ENCODE measurements at places on chromosomes 12 and 14. TPM values are rescaled to one million over a fixed set of nuclear protein-coding genes. Genes with fewer than 3 reads are reported as not detected.

DNA sequence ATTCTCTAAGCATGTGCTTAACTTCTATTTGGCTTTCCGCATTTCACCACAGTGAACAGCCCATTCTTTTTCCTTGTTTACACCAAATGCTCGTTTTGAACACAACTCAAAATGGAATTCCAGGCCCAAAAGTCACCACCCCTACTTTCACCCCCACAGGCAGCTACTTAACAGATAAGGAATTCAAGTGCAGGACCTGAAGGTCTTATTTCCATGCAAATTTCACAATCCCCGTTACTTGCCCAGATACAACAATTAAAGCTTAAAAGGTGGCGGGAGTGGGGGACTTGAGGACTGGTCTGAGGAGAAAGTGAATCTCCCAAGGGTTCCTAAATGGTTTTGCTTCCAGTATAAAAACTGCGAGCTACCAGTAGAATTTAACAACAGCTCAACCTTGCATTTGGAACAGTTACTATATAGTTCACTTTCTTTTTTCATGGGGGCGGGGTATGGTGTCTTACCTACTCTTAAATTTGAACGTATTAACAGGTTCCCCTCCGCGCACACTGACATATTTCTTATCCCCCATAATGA, 3.7 kb downstream of the USP44 start:
- no peaks in the 10 kb centered on the region for H3K4me1 ChIP-seq
- H3K36me3 ChIP-seq = peaks cover 32% of the 10 kb centered on the region
- peak overlapping the region; percentile 70 for H3K27ac ChIP-seq
- DNase-seq = peak; percentile 43
- peak overlapping the region; percentile 96 for H3K4me3 ChIP-seq

DNA sequence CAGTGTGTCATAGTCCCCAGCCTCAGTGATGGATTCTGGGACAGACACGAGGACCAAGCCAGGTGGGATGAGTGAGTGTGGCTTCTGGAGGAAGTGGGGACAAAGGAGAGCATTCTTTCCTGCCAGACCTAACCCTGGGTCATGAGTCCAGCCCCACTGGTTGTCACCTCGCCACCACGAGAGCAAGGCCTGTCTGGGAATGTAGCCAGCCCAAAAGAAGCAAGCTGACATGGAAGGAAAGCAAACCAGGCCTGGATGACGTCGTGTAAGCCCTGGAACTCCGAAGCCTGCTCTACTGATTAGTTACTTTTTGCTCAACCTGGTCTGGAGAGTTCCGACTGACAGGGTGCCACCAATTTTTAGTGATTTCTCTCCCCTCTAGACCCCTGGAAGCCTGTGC, 105.9 kb downstream of the SINHCAF start:
- no peak for DNase-seq
- H3K4me1 ChIP-seq = no peaks in the 10 kb centered on the region
- H3K27me3 ChIP-seq = no peaks in the 10 kb centered on the region
- no peaks in the 10 kb centered on the region for H3K36me3 ChIP-seq

DNA sequence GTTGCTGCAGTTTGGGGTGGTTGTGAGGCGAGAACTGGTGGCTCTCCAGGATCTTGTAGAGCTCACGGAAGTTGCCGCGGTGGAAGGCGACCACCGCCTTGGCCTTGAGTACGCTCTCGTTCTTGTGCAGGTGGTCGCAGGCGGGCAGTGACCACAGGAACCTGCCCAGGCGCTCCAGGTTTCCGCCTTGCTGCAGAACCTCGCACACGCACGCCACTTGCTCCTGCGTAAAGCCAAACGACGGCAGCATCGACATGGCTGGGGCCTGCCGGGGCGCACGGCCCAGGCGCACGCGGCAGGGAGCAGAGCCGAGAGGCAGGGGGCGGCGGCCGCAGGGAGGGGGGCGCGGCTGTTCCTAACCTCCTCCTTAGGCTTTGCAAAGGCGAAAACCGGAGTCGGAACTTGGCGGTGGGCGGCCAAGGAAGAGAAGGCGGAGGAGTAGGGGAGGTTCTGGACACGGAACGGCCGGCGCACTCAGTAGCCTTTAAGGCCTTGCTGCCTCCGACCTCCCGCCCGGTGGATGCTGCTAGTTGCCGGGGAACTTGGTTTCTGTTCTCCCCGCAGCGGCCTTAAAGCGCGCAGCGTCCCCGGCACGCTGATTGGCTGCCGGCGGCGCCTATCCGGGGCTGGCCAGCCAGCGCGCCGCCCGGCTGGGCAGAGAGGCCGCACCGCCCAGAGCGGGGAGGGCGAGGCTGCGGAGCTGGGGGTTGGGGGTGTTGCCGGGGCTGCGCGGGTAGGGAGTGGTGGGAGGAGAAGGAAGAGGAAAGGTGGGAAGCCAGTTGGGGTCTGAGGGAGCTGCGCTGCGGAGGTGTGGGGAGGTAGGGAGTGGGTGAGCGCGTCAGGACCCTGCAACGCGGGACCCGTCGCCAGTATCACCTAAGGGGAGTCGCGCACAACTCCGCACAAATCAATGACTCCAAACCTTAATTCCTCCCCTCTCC, at the start of gene SIX1:
TSS of gene SIX1 (minus strand) at position 544 of the 941 bp plus-strand sequence. CDS start at position 256, 288 bp downstream.
- peak; percentile 95 for DNase-seq
- H3K36me3 ChIP-seq = no peaks in the 10 kb centered on the region
- H3K27ac ChIP-seq = no peak within 1 kb of the TSS
- peaks cover 75% of the 10 kb centered on the region for H3K27me3 ChIP-seq
- H3K4me1 ChIP-seq = no peaks in the 10 kb centered on the region

- DNase-seq = no peak
- H3K27ac ChIP-seq = no peak overlapping the region
Observed at GRCh38 chr12:24820872-24821271, 128.0 kb downstream of the BCAT1 start.

GRCh38 chr12:131386781-131387180, 324.1 kb upstream of the SFSWAP start:
- no peaks in the 10 kb centered on the region for H3K4me1 ChIP-seq
- no peak for DNase-seq
- no peaks in the 10 kb centered on the region for H3K36me3 ChIP-seq
- no peak overlapping the region for H3K27ac ChIP-seq

DNA sequence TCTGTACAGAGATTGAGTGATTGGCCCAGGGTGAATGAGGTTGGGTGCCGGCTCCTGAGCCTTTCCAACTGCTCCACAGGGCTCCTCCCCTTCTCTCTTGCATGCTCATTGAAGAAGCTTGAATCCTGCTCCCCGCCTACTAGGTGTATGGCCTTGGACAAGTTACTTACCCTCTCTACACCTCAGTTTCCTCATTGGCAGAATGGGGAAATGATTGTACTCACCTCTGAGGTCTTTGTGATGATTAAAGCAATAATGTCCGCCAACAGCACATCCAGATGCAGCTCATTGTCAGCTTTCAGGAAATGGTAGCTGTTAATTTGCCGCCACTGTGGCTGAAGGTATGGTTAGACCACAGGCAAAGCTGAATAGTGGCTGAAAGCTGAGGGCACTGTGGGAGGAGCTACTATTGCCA, 174.1 kb downstream of the CRADD start:
- no peak overlapping the region for H3K27ac ChIP-seq
- no peaks in the 10 kb centered on the region for H3K27me3 ChIP-seq
- no peak overlapping the region for H3K4me3 ChIP-seq
- H3K36me3 ChIP-seq = no peaks in the 10 kb centered on the region
- DNase-seq = no peak
- 0 out of 2 replicates have a peak, but pooled peaks cover 2% of the 10 kb centered on the region for H3K4me1 ChIP-seq

DNA sequence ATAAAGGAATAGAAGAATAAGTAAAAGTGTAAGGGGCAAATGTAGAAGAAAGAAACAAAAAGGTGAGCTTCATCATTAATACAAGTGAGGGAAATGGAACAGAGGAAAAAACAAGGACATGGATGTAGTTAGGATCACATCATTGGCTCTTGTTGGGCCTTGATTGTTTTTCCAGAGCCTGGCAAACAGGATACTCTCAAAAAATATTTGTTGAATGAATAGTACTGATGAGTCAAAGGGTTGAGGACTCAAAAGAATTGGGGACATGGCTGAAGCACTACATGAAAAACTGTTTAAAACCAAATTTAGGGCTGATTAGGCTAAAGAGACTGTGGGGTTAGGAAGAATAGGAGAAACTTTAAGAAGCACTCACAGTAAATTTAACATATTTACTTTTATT, 11.4 kb upstream of the SRP54 start:
- no peak overlapping the region for H3K27ac ChIP-seq
- no peaks in the 10 kb centered on the region for H3K36me3 ChIP-seq
- H3K4me1 ChIP-seq = no peaks in the 10 kb centered on the region
- DNase-seq = no peak

- no peaks in the 10 kb centered on the region for H3K36me3 ChIP-seq
- no peak overlapping the region for H3K4me3 ChIP-seq
- H3K27me3 ChIP-seq = no peaks in the 10 kb centered on the region
- no peak overlapping the region for H3K27ac ChIP-seq
- no peak for DNase-seq
- no peaks in the 10 kb centered on the region for H3K4me1 ChIP-seq
Observed at GRCh38 chr14:59098377-59098776, 90.1 kb upstream of the DAAM1 start.

DNA sequence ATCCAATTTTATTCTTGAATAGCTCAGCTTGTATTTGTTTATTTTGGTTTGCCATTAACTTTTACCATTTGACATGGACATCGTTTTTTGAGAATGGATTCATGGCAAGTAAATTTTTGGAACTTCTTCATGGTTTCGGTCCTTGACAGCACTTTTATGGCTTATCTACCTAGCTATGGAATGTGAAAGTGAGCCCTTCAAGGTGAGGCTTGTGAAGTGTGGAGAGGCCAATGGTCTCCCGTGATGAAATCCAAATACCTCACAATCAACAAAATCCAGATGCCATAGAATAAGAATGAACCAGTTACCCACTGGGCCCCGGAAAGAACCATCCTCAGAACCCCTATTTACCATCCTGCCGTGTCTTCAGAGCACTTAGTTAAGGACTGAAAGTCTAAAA, 978.8 kb downstream of the FSCB start:
- no peaks in the 10 kb centered on the region for H3K27me3 ChIP-seq
- H3K4me1 ChIP-seq = no peaks in the 10 kb centered on the region
- H3K4me3 ChIP-seq = no peak overlapping the region
- peaks cover 1% of the 10 kb centered on the region for H3K36me3 ChIP-seq
- H3K27ac ChIP-seq = no peak overlapping the region

- no peak overlapping the region for H3K27ac ChIP-seq
- DNase-seq = no peak
- no peak overlapping the region for H3K4me3 ChIP-seq
- no peaks in the 10 kb centered on the region for H3K4me1 ChIP-seq
- no peaks in the 10 kb centered on the region for H3K36me3 ChIP-seq
- H3K27me3 ChIP-seq = no peaks in the 10 kb centered on the region
Observed at GRCh38 chr12:2008677-2009076, 4.4 kb upstream of the DCP1B start.

DNA sequence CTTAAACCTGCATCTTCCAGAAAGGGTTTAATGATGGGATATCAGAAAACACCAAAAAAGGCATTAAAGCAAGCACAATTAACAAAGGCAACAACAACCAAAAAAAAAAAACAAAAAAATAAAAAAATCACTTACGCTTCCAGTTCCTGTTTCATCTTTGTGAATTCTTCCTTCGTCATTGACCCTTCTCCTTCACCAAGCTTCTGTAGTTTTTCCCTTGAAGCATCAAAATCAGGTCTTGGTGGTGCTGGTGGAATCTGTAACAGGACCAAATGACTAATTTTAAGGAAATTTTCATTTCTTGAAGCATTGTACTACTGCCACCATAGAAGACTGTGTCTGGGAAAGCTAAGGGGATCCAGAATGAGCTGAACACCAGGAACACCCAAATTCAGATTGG, 24.5 kb downstream of the SNX6 start:
- no peaks in the 10 kb centered on the region for H3K4me1 ChIP-seq
- H3K27me3 ChIP-seq = no peaks in the 10 kb centered on the region
- peaks cover 73% of the 10 kb centered on the region for H3K36me3 ChIP-seq
- H3K27ac ChIP-seq = no peak overlapping the region
- H3K4me3 ChIP-seq = no peak overlapping the region

- peak; percentile 32 for DNase-seq
- no peaks in the 10 kb centered on the region for H3K4me1 ChIP-seq
- no peak overlapping the region for H3K4me3 ChIP-seq
- no peaks in the 10 kb centered on the region for H3K27me3 ChIP-seq
Observed at GRCh38 chr14:100287202-100287997, 18.8 kb downstream of the SLC25A29 start.

DNA sequence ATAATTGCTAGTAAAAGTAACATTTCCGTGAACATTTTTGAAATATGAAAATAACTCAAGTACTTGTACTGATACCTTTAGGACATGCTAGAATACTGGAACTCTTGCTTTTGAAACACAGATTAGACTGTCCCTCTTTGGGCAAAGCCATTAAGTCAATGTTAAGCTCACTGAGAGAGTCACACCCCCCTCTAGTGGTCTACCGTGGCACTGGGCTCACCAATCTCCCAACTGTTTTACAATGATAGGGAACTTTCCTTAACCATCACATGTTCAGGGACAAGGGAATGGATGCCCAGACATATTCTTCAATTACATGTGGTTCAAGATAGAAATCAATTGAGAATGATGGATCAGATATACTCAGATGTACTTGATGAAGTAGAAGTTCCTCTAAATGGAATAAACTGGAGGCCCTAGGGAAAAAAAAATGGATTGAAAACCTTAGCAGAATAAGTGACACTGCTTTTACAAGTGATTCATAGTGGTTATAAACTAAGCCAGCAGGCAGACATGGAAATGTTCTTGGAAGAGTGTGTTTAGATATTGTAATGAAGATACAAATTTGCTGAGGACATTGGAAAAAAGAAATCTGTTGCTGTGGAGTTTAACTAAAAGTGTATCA, 17.8 kb downstream of the NANOG start:
- H3K36me3 ChIP-seq = peaks cover 8% of the 10 kb centered on the region
- no peaks in the 10 kb centered on the region for H3K27me3 ChIP-seq
- no peak overlapping the region for H3K4me3 ChIP-seq
- H3K27ac ChIP-seq = no peak overlapping the region
- peak; percentile 87 for DNase-seq

- H3K4me1 ChIP-seq = no peaks in the 10 kb centered on the region
- H3K36me3 ChIP-seq = no peaks in the 10 kb centered on the region
- H3K27me3 ChIP-seq = no peaks in the 10 kb centered on the region
- no peak overlapping the region for H3K4me3 ChIP-seq
- DNase-seq = no peak
Observed at GRCh38 chr12:90851800-90852718, 102.9 kb downstream of the CCER1 start.

GRCh38 chr12:80708975-80709328, 1.5 kb downstream of the MYF6 start:
- peaks cover 60% of the 10 kb centered on the region for H3K27me3 ChIP-seq
- no peak for DNase-seq
- H3K4me1 ChIP-seq = peaks cover 3% of the 10 kb centered on the region
- no peak overlapping the region for H3K27ac ChIP-seq
- H3K4me3 ChIP-seq = peak overlapping the region; percentile 81

CELA1 gene
- total RNA-seq = not detected

OXA1L gene
- total RNA-seq = 115 TPM

HOXC12 gene
- not detected for total RNA-seq

TAS2R42 gene
- total RNA-seq = not detected

RAB15 gene
- 54.3 TPM for total RNA-seq
